ENCODE measurements at places on chromosomes 4 and X. TPM values are rescaled to one million over a fixed set of nuclear protein-coding genes. Genes with fewer than 3 reads are reported as not detected.

DNA sequence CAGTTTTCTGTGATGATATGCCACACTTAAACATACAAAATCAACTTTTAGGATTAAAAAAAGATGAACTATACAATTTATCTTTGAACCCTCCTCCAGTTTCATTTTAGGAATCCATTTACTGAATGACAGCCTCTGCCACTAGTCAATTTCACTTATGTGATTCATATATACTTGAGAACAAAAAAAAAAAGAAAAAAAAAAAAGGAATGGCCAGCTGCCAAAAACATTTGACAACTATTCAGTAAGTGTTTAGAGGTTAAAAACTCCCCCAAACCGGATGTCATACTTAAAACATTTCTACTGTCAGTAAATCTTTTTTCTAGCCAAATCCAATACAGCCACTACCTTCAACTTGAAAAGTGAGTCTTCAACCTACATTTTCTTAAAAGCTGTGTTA, 266.7 kb upstream of the MAGEB2 start:
- DNase-seq = no peak

Gene OCIAD2
- total RNA-seq = not detected

GRCh38 chrX:85365370-85365995, 14.0 kb downstream of the POF1B start:
- DNase-seq = no peak

GRCh38 chr4:123350191-123350544, 46.4 kb upstream of the SPRY1 start:
- DNase-seq = no peak

DNA sequence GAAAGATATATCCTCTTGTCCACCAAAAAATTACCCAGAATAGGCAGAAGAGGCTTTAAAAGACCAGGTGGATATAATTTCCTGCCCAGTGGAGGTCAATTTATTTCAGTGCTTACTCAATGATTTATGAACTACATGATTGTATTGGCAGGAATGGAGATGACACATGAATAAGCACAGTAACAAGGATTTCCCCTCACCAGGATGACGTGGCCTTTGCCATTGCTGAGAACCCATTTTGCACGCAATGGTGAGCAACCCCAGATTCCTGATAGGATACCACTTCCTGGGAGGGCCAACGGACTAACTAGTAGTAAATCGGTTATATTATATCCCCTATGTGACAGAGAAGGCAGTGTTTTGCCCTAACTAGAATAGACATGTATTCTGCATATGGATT, 11.6 kb upstream of the TTC29 start:
- peak; percentile 80 for DNase-seq

Gene WDR17
- total RNA-seq = 0.23 TPM
